ENCODE measurements at places on chromosomes 6 and 20. TPM values are rescaled to one million over a fixed set of nuclear protein-coding genes. Genes with fewer than 3 reads are reported as not detected.
A peak's percentile ranks its signal among the peaks of the same experiment; 100 is the strongest.

DNA sequence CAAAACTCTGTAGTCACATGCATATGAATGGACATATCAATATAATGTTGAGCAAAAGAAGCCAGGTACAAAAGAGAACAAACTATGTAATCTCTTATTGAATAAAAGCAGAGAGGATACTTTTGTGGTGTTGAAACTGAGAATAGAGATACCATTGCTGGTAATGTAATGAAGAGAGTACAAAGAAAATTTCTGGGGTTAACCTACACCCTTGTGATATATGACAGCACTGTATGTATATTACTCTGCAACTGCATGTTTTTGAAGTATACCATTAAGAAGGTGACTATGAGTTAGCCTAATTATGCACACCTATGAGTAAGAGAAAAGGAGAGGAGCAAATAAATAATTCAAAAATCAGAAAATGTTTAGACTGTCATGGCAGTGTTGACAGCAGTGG is 268.8 kb upstream of the DEFB112 start:
- no peak for DNase-seq
- H3K4me1 ChIP-seq: no peaks in the 10 kb centered on the region
- no peak overlapping the region for H3K4me3 ChIP-seq

- no peak for DNase-seq
- no peaks in the 10 kb centered on the region for H3K36me3 ChIP-seq
- H3K4me3 ChIP-seq: no peak overlapping the region
- no peak overlapping the region for H3K27ac ChIP-seq
Observed at GRCh38 chr6:48474830-48475229, 363.8 kb upstream of the PTCHD4 start.

Gene THEMIS
- 1.8 TPM for total RNA-seq

- H3K4me1 ChIP-seq: no peaks in the 10 kb centered on the region
- no peak overlapping the region for H3K4me3 ChIP-seq
- DNase-seq: no peak
Observed at GRCh38 chr20:18364768-18365167, 76.4 kb downstream of the ZNF133 start.

Gene TBXT
- total RNA-seq: not detected

- H3K27me3 ChIP-seq: no peaks in the 10 kb centered on the region
- H3K27ac ChIP-seq: no peak overlapping the region
- no peak overlapping the region for H3K4me3 ChIP-seq
- no peaks in the 10 kb centered on the region for H3K36me3 ChIP-seq
- no peak for DNase-seq
Observed at GRCh38 chr6:142372348-142372747, 70.5 kb downstream of the ADGRG6 start.

GRCh38 chr6:121443971-121444541 is 8.6 kb downstream of the GJA1 start:
- peaks cover 9% of the 10 kb centered on the region for H3K4me1 ChIP-seq
- H3K36me3 ChIP-seq: peaks cover 28% of the 10 kb centered on the region
- no peak for DNase-seq
- no peaks in the 10 kb centered on the region for H3K27me3 ChIP-seq

DNA sequence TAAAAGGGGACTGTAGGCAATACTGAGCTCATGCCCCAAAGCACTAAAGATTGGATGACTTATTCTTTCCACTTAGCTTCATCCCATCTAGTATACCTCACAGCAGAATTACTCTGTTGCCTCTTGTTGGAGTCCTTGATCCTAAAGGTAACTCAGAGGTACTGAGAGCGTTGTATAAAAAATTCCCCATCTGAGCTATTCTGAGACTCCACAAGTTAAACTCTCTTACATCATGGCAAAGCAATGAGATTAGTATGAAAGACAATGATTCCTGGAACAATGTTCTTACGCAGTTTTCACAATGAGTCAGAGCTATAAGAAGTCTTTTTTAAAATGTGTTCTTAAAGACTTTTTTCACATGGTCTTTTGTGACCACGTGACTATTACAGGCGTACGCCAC is 370.1 kb downstream of the ADGRB3 start:
- H3K27ac ChIP-seq: no peak overlapping the region
- no peaks in the 10 kb centered on the region for H3K36me3 ChIP-seq
- H3K27me3 ChIP-seq: no peaks in the 10 kb centered on the region
- H3K4me3 ChIP-seq: no peak overlapping the region
- no peaks in the 10 kb centered on the region for H3K4me1 ChIP-seq

GRCh38 chr20:49385465-49385864 is 97.0 kb downstream of the KCNB1 start:
- H3K4me3 ChIP-seq: no peak overlapping the region
- DNase-seq: no peak

Gene GNAS
- 744 TPM for total RNA-seq

DNA sequence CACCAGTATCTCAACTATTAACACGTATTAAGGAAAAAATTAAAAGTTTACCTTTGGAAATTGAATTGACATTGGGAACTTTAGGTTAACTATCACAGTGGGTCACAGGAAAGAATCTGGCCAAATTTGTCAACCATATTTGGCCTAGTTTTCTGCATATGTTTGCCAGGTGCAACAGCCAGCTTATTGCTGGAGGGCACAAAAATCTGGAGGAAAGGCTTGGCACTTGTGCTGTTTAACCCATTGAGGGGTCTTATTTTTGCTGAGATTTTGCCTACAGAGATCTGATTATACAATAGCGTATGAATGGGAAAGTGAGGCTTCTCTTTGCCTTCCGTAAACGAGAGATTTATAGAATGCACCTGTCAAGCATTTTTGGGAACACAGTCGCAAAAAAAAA is 190.4 kb downstream of the PRL start:
- no peaks in the 10 kb centered on the region for H3K4me1 ChIP-seq
- no peaks in the 10 kb centered on the region for H3K36me3 ChIP-seq
- DNase-seq: no peak
- no peak overlapping the region for H3K27ac ChIP-seq
- no peak overlapping the region for H3K4me3 ChIP-seq
- no peaks in the 10 kb centered on the region for H3K27me3 ChIP-seq

GRCh38 chr20:51529081-51529681 is 13.3 kb downstream of the NFATC2 start:
- peaks cover 23% of the 10 kb centered on the region for H3K4me1 ChIP-seq
- H3K36me3 ChIP-seq: no peaks in the 10 kb centered on the region
- H3K27me3 ChIP-seq: no peaks in the 10 kb centered on the region

DNA sequence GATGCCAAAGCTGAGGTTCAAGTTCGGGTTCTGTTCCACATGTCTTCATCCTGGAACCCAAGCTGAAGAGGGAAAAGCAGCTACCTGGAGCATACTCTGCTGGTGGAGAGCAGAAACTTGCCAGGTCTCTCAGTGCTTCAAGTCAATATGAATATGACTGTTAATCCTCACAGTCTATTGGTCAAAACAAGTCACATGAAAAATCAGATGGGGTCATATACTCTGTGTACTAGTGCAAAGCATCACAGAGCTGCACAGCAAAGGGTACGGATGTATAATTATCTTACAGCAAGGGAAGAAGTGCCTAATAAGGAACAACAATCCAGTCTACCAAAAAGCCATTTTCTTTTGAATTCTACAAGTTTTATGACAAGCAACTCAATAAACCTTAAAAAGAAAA is 11.6 kb downstream of the NCOA7 start:
- no peak for DNase-seq
- H3K27me3 ChIP-seq: no peaks in the 10 kb centered on the region
- peaks cover 6% of the 10 kb centered on the region for H3K36me3 ChIP-seq
- H3K27ac ChIP-seq: peak overlapping the region; percentile 20

- no peaks in the 10 kb centered on the region for H3K36me3 ChIP-seq
- peaks cover 22% of the 10 kb centered on the region for H3K4me1 ChIP-seq
- peak; percentile 56 for DNase-seq
- no peak overlapping the region for H3K4me3 ChIP-seq
- peak overlapping the region; percentile 69 for H3K27ac ChIP-seq
Observed at GRCh38 chr6:7058250-7058923, 49.4 kb upstream of the RREB1 start.

GRCh38 chr6:111950661-111951496 is 77.6 kb upstream of the FYN start:
- H3K27ac ChIP-seq: no peak overlapping the region
- no peak overlapping the region for H3K4me3 ChIP-seq
- no peaks in the 10 kb centered on the region for H3K27me3 ChIP-seq
- no peak for DNase-seq
- peaks cover 7% of the 10 kb centered on the region for H3K4me1 ChIP-seq

DNA sequence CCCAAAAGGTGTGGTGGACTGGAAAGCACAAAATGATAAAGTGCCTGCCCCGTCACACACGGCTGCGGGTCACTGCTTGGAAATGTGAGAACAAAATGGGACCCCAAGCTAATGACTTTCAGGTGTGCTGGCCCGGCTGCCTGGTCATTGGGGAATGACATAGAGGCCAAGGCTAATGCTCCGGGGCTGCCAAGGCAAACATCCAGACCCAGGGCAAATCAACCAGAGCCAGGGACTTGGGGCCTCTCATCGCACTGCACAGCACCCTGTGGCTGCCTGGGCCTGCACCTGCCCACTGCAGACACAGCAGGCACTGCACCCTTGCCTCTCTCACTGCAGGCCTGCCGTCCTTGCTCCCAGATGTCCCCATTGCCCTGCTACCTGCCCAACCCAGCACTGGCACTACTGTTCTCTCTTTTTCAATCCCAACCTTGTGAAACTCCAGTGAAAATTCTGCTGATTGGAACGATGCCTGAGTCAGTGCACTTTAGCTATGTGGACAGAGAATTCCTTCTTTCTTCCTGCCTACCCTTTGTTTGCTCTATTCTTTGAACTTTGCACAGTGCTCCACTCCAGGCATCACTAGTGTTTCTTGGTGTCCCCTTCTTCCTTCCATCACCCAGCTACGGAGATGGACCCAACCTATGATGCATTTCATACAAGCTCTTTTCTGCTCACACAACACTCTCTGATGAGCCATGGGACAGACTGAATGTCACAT is 849.5 kb downstream of the MAFB start:
- no peak overlapping the region for H3K4me3 ChIP-seq
- no peaks in the 10 kb centered on the region for H3K27me3 ChIP-seq
- H3K4me1 ChIP-seq: no peaks in the 10 kb centered on the region

- DNase-seq: no peak
- H3K36me3 ChIP-seq: peaks cover 90% of the 10 kb centered on the region
- no peak overlapping the region for H3K27ac ChIP-seq
- no peaks in the 10 kb centered on the region for H3K4me1 ChIP-seq
- no peak overlapping the region for H3K4me3 ChIP-seq
Observed at GRCh38 chr20:3276680-3277015, 37.7 kb upstream of the SLC4A11 start.

DNA sequence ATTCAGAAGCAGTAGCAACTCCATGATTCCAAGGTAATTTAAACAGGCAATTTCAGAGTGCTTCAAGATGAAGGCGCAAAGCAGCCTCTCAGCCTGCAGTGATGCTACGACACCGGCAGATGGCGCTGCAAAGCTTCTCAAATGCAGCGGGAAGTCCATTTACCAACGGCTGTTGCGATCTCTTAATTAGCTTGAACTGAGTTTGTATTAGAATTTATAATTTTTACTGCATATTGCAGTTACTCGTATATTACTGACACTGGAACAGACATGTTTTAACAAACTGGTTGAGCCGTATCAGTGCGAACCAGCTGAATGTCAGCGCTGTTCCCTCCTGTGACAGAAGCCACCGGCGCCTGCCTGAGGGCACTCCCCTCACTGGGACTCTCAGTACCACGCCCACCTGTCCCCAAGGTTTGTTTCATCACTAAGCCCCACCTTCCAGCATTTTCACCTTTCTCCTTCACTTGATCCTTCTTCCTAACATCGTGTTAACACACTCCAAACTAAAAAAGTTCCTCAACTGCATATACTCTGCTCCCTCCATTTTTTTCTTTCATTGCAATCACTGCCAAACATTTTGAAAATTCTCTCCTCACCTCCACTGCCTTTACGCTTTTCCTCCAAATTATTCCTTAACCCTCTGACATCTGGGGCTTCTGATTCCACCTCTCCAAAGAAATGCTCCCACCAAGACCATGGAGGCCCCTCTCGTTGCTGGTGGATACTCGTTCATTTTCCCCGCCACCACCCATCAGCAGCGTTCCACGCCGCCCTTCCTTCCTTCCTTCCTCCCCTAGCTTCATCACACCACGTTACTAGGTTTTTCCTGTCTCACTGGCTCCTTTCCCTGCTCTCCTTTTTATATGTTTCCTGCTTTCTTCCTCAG is 14.5 kb downstream of the GNL1 start:
- peak overlapping the region; percentile 47 for H3K4me3 ChIP-seq
- peaks cover 31% of the 10 kb centered on the region for H3K4me1 ChIP-seq
- peak; percentile 83 for DNase-seq
- H3K36me3 ChIP-seq: peaks cover 19% of the 10 kb centered on the region
- H3K27me3 ChIP-seq: no peaks in the 10 kb centered on the region

DNA sequence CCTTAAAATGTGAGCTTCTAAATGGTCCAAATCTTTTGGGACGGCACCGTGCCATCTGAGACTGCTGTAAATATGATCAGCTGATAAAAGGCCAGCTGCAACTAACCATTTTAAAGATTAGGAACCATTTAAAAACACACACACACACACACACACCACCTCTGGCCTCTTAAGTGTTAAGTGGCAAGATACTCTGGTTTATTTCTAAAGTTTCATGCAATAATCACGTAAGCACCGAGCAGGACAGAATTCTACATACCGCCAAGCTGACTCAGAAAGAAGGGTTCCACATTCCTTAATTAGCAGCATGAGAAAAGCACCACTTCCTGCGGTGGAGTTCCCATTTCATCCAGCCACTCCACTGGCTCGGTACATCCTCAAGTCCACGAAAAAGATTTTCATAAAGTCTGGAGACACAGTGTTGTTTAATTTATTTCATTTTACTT is 17.8 kb upstream of the ZNF217 start:
- H3K27me3 ChIP-seq: no peaks in the 10 kb centered on the region
- DNase-seq: no peak
- H3K27ac ChIP-seq: peak overlapping the region; percentile 18
- peaks cover 26% of the 10 kb centered on the region for H3K4me1 ChIP-seq
